Hypothalamus (tissue), 51 donors: ENCODE measurements at places on chromosomes 3 and 15.

GRCh38 chr15:60424006-60424405, 26.2 kb upstream of the ANXA2 start:
- DNase-seq, result no peak

- DNase-seq, result no peak
Measured at GRCh38 chr3:27990837-27991236, 250.6 kb upstream of the CMC1 start.

DNA sequence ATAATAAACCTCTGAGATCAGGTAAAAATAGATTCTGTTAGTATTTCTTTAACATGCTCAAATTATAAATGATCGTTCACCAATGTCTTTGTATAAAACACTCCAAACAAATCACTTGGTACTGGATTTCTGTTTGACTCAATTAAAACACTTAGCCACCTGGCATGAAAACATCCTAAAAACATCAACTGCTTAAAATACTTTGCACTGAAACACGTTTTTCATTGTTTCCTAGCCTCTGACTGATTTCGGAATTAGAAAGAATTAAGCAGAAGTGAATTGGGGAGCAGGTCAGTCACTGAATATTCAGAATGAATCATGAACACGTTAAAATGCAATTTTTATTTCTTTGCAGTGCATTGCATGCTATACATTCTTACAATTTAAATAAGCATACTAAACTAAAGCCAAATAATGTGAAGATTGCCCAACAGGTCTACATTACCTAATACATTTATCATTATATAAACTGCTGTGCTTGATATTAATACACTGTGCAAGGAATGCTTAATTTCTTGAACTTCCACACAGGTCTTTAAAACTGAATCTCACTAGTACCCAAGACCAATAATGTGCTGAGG, 1.6 kb downstream of the THRB start:
- DNase-seq, result no peak

DNA sequence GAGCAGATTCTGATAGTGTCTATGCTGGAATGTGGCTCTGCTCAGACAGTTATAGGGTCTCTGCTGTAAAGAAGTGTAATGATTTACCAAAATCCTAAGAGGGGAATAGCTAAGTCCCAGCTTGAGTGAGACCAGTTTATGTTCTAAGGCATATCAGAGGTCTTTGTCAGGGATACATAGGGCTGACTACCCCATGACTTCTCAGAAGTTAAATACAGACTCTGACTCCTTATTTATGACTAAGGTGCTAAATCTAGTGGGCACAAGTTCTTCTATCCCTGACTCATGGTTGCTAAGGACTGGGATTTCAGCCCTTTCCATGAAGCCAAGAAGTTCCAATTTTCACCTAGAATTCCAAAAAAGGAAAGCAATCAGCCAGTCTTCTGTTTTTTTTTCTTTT, 192.6 kb upstream of the POU1F1 start:
- DNase-seq, result no peak

DNA sequence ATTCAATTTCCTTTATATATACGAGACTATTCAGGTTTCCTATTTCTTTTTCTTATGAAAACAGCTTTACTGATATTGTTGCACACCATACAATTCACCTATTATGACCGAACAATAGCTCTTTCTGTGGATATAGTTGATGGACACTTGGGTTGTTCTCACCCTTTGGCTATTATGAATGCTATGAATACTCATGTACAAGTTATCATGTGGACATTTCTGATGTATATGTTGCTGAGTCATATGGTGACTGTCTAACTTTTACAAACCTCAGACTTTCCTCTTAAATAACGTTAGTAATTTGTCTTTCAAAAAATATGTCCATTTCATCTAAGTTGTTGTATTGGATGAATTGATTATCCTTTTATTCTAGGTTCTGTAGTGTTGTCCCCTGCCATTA, 15.7 kb upstream of the USF3 start:
- no peak for DNase-seq

- DNase-seq, result no peak
Measured at GRCh38 chr3:186319945-186320344, 42.1 kb downstream of the DGKG start.

GRCh38 chr15:71124937-71125790, 9.9 kb downstream of the THSD4 start:
- DNase-seq, result no peak

GRCh38 chr15:89575656-89576416, 567 bp downstream of the TICRR start:
- DNase-seq, result no peak

- no peak for DNase-seq
Measured at GRCh38 chr3:73291541-73291940, 230.1 kb downstream of the EBLN2 start.

GRCh38 chr3:124780761-124781475, 50.7 kb downstream of the UMPS start:
- DNase-seq, result peak; percentile 81

- no peak for DNase-seq
Measured at GRCh38 chr3:147422601-147423536, 13.7 kb downstream of the ZIC1 start.
